GM23338 (cell line): ENCODE measurements at places on chromosomes 4 and X. TPM values are rescaled to one million over a fixed set of nuclear protein-coding genes. Genes with fewer than 3 reads are reported as not detected.

The TRIM75 gene
- not detected in 2 replicates for total RNA-seq

The MTCP1 gene
- total RNA-seq, result 0.83 and 6.3 TPM in 2 replicates

The SMIM10 gene
- 1.7 and 2.1 TPM in 2 replicates for total RNA-seq

The GEMIN8 gene
- 16.5 and 19.4 TPM in 2 replicates for total RNA-seq

The NUP62CL gene
- total RNA-seq, result 6.4 and 11.2 TPM in 2 replicates

The HTR2C gene
- total RNA-seq, result 2.4 and 2.7 TPM in 2 replicates

The XG gene
- total RNA-seq, result 0.28 and 0.97 TPM in 2 replicates

The GUCY1A1 gene
- total RNA-seq, result not detected in 2 replicates

The ZNF711 gene
- total RNA-seq, result 18.5 and 20.0 TPM in 2 replicates

The ENPEP gene
- 0.74 and 1.5 TPM in 2 replicates for total RNA-seq

The TIGD4 gene
- total RNA-seq, result 1.7 and 2.8 TPM in 2 replicates

The MTMR8 gene
- total RNA-seq, result 2.8 and 8.8 TPM in 2 replicates

DNA sequence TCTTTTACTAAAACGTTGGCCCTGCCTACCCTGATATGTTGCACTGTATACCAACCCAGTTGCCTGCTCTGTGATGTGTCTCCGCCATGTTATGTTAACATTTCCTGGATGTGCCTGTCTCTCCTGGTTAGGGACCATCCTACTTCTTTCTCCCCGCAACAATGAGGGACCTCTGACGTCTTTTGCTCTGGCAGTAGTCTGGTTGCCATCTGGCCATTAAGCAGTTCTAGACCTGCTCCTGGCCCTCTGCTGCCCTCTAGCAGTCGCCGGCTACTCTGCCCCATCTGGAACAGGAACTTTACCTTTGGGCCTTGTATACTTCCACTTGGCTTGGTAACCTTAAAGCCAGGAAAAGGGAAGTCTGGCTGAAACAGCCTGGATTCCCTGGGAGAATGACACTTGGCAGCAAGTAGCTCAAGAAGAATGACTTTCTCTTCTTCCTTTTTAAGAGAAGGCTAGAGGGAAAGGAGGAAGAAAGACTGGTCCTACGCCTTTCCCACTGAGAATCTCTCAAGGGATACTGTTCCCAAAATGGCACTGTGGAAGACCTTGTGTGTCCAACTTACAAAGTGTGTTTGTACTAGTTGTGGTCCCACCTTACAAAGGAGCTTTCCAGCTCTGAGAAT, 63.5 kb downstream of the GPC3 start:
- H3K4me3 ChIP-seq, result no peak overlapping the region
- H3K27ac ChIP-seq, result no peak overlapping the region
- DNase-seq, result peak; percentile 82
- H3K27me3 ChIP-seq, result no peaks in the 10 kb centered on the region
- H3K36me3 ChIP-seq, result no peaks in the 10 kb centered on the region
- H3K4me1 ChIP-seq, result peaks cover 27% of the 10 kb centered on the region

DNA sequence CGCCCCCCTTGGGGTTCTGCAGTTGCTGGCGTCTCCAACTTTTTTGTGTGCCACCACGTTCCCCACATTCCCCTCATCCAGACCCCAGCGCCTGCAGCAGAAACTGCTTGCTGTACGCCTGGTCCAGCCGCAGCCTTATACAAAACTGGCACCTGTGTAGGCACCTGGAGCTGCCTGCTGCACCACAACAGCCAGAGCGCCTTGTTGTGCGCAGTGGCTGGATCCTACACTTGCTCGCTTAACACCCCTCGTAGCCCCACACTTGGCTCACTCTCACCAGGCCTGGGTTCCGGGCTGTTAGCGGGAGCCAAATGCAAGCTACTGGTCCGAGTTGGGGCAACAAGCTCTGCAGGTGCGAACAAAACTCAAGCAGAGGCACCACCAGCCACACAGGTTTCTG, 136.8 kb downstream of the TECRL start:
- no peaks in the 10 kb centered on the region for H3K36me3 ChIP-seq
- peaks cover 14% of the 10 kb centered on the region for H3K4me1 ChIP-seq
- H3K27ac ChIP-seq, result no peak overlapping the region
- no peaks in the 10 kb centered on the region for H3K27me3 ChIP-seq

DNA sequence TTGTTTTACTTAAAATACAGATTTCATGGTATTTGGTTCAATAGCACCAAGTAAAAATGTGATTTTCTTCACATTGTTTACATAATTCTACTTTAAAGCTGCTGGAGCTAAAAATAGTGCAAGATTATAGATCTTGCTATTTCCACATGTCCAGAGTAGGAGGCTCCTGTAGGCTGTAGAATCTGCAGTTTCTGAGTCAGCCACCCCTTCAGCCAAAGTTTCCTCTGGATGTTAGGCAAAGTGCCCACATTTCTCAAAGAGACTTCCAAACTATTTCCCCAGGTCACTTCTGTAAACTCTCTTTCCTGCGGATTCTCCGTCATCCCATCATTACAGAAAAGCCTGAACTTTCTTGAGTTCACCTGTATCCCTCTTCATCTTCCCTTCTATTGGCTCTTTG, 342.5 kb upstream of the FSTL5 start:
- H3K27ac ChIP-seq, result no peak overlapping the region
- no peaks in the 10 kb centered on the region for H3K36me3 ChIP-seq
- H3K27me3 ChIP-seq, result no peaks in the 10 kb centered on the region
- H3K4me3 ChIP-seq, result no peak overlapping the region
- DNase-seq, result no peak

DNA sequence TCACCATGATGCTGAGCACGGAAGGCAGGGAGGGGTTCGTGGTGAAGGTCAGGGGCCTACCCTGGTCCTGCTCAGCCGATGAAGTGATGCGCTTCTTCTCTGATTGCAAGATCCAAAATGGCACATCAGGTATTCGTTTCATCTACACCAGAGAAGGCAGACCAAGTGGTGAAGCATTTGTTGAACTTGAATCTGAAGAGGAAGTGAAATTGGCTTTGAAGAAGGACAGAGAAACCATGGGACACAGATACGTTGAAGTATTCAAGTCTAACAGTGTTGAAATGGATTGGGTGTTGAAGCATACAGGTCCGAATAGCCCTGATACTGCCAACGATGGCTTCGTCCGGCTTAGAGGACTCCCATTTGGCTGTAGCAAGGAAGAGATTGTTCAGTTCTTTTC, 4.0 kb downstream of the HNRNPH2 start:
- H3K27me3 ChIP-seq, result no peaks in the 10 kb centered on the region
- H3K4me1 ChIP-seq, result peaks cover 2% of the 10 kb centered on the region; the same call in 1 of the 2 replicates
- no peak overlapping the region for H3K27ac ChIP-seq
- H3K4me3 ChIP-seq, result no peak overlapping the region
- no peaks in the 10 kb centered on the region; the same call in 1 of the 2 replicates for H3K36me3 ChIP-seq

GRCh38 chr4:73343432-73343831, 60.7 kb upstream of the ALB start:
- H3K4me1 ChIP-seq, result no peaks in the 10 kb centered on the region; the same call in 1 of the 2 replicates
- no peak overlapping the region for H3K4me3 ChIP-seq
- H3K27ac ChIP-seq, result no peak overlapping the region

DNA sequence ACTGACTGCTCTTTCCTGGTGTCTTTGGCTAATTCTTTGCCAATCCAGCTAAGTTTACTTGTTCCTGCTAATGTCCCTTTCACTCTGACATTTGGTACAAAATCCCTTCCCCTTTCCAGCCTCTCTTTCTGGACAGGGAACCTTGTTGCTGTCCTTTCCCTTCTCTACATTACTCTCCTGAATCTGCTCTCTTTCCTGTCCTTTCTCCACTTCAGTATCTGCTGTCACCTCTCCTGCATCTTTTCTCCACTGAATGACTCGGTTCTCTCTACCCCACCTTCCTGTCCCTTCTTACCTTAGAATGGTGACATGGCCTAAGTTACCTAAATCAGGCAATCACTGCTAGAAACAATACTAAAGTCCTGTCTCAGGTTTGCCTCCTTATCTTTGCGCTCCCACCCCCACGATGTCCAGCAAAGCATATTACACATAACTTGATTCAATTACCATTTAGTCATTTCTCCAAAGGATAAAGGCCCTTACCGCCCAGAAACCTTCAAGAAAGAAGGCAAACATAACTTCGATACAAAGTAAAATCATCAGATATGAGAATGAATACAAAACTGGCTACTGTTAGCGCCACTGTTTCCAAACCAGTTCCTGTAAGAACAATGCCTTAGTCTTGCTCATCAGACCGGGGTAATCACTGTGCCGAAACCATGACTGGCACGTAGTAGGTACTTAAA, 890 bp downstream of the BOD1L1 start:
- H3K27me3 ChIP-seq, result no peaks in the 10 kb centered on the region
- H3K36me3 ChIP-seq, result no peaks in the 10 kb centered on the region
- peak overlapping the region; percentile 85; the same call in 1 of the 2 replicates for H3K27ac ChIP-seq
- no peak for DNase-seq
- peak overlapping the region; percentile 86 for H3K4me3 ChIP-seq
- H3K4me1 ChIP-seq, result peaks cover 11% of the 10 kb centered on the region; the same call in 1 of the 2 replicates

- H3K27ac ChIP-seq, result no peak overlapping the region
- H3K27me3 ChIP-seq, result peaks cover 45% of the 10 kb centered on the region
- H3K4me3 ChIP-seq, result peak overlapping the region; percentile 68
- DNase-seq, result peak; percentile 46
Measured at GRCh38 chr4:25654031-25654970, 1.4 kb upstream of the SLC34A2 start.

DNA sequence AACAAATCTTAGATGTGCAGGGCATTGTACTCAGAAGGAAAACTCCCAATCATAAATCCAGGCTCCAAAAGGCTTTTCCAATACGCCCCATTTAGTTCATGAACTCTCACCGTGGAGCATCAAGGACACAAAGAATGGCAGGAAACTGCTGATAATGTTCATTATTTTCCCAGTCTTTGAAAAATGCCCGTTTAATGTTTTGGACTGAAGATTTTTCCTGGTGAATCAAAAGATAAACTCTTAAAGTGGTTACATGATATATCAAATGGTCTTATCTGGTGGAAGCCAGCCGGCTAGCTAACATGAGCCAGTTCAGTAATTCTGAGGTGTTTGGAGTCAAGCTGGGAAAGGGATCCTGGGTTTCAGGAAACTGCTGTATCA, 62.1 kb upstream of the AP1S2 start:
- H3K4me3 ChIP-seq, result no peak overlapping the region
- no peak overlapping the region for H3K27ac ChIP-seq
- no peaks in the 10 kb centered on the region for H3K4me1 ChIP-seq
- DNase-seq, result no peak

- H3K27me3 ChIP-seq, result no peaks in the 10 kb centered on the region
- H3K4me1 ChIP-seq, result no peaks in the 10 kb centered on the region
- H3K27ac ChIP-seq, result no peak overlapping the region
- no peak for DNase-seq
- no peaks in the 10 kb centered on the region for H3K36me3 ChIP-seq
Measured at GRCh38 chr4:8762356-8762755, 109.3 kb downstream of the HMX1 start.

DNA sequence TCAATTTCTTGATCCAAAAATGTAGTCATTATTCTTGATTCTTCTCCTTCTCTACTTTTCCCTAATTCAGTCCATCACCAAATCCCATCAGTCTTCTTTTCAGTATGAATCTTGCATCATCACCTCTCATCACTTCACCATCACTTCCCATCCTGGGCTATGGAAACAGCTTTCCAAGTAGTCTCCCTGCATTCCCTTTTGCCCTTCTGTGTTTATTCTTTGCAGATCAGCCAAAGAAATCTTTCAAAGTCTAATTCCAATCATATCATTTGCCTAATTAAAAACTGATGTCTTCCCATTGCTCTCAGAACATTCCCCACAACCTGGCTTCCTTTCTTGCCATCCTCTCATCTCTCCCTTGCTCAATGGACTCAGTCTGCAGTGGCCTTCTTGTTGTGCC, 201.7 kb upstream of the ADAMTS3 start:
- H3K27ac ChIP-seq, result no peak overlapping the region
- no peaks in the 10 kb centered on the region for H3K27me3 ChIP-seq
- no peak overlapping the region for H3K4me3 ChIP-seq
- no peaks in the 10 kb centered on the region for H3K4me1 ChIP-seq
- DNase-seq, result no peak

GRCh38 chr4:15457406-15458201, 12.1 kb upstream of the CC2D2A start:
- H3K36me3 ChIP-seq, result no peaks in the 10 kb centered on the region
- H3K4me3 ChIP-seq, result no peak overlapping the region
- DNase-seq, result peak; percentile 64
- no peak overlapping the region for H3K27ac ChIP-seq
- no peaks in the 10 kb centered on the region for H3K27me3 ChIP-seq

DNA sequence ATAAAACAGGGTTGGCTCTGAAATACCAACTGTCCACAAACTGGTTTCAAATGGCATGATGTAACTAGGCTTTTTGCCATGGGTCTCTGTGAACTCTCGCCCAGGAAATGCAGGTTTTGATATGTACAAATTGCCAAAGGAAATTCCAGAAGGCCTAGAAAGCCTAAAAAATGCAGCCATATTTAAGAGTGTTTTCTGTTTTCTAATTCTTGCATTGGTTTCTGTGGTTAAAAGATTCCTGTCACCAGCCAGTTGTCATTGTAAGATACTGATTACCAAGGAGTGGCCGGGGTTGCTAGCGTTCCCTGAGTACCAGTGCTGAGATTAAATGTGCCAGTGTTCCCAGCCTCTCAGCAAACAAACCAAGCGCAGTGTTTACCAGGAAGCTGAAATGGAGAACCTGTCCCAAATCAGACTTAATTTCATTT, 53.9 kb upstream of the SORBS2 start:
- no peaks in the 10 kb centered on the region for H3K36me3 ChIP-seq
- no peak overlapping the region; the same call in 1 of the 2 replicates for H3K27ac ChIP-seq
- H3K27me3 ChIP-seq, result no peaks in the 10 kb centered on the region

DNA sequence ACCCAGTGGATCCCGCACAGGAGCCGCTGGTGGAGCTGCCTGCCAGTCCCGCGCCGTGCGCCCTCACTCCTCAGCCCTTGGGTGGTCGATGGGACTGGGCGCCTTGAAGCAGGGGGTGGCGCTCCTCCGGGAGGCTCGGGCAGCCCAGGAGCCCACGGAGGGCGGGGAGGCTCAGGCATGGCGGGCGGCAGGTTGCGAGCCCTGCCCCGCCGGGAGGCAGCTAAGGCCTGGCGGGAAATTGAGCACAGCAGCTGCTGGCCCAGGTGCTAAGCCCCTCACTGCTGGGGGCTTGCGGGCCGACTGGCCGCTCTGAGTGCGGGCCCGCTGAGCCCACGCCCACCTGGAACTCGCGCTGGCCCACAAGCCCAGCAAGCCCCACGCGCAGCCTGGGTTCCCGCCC, 127.1 kb upstream of the TMEM164 start:
- no peak overlapping the region for H3K4me3 ChIP-seq
- H3K27me3 ChIP-seq, result no peaks in the 10 kb centered on the region
- no peak overlapping the region for H3K27ac ChIP-seq
- no peak for DNase-seq
- no peaks in the 10 kb centered on the region for H3K4me1 ChIP-seq

- no peaks in the 10 kb centered on the region for H3K27me3 ChIP-seq
- no peak overlapping the region for H3K27ac ChIP-seq
- no peaks in the 10 kb centered on the region for H3K4me1 ChIP-seq
- no peak overlapping the region for H3K4me3 ChIP-seq
Measured at GRCh38 chr4:106775636-106776035, 260.5 kb downstream of the DKK2 start.

DNA sequence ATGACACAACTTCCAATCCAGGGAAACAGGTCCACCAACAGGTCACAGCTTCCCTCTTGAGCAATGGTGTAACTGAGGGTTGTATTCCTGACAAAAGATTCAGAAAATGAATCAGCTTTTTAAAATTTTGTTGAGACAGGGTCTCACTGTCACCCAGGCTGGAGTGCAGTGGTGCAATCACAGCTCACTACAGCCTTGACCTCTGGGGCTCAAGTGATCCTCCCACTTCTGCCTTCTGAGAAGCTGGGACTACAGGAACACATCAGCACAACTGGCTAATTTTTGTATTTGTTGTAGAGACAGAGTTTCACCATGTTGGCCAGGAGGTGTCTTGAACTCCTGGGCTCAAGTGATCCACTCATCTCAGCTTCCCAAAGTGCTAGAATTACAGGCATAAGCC, 43.7 kb downstream of the SAT1 start:
- DNase-seq, result no peak
- no peaks in the 10 kb centered on the region for H3K27me3 ChIP-seq
- H3K4me3 ChIP-seq, result no peak overlapping the region
- H3K36me3 ChIP-seq, result no peaks in the 10 kb centered on the region
- H3K27ac ChIP-seq, result no peak overlapping the region
